ENCODE measurements at places on chromosomes 4 and X.

DNA sequence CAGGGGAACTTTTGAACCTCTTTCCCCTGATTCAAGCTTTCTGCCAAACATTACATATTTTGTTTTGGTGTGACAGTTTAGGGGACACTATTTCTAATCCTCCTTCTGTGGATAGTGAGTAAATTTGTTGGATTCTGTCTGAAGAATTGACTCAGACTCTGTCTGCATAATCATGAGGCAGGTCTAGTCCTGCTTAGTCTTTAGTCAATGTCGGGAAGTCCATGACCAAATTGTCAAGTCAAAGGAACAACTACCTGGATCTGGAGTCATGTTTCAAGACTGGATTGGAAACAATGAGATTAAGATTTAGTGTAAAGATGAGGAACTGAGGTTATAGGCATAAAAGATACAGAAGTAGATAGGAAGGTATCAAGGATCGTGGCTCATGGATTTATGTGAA is 100.9 kb downstream of the MAGEB17 start:
- no peak for DNase-seq

- no peak for DNase-seq
These were observed 4.6 kb upstream of the SERTM2 start for GRCh38 chrX:111506826-111507225.

DNA sequence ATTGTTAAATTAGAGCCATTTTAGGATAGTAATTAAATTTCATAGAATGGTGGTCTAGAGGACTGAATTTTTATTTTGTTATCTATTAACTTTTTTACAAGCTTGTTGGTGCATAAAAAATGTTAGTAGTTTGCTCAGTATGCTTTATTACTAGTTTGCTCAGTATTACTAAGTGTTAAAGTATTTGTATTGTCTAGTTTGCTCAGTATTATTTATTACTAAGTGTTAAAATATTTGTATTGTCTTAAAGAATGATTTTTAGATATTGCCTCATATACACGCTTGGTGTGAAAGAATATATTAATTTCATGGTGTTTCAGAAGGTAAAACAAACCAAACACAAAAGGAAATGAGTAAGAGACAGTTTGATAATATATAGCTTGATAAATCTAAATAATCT is 268.4 kb upstream of the MAGEB18 start:
- no peak for DNase-seq

- DNase-seq: no peak
These were observed 57.9 kb upstream of the TMPRSS11A start for GRCh38 chr4:68021185-68021584.

- DNase-seq: no peak
These were observed 138.5 kb downstream of the COL4A6 start for GRCh38 chrX:108299704-108300103.

All from stimulated activated CD8-positive, alpha-beta memory T cell treated with anti-CD3 and anti-CD28 coated beads, Interleukin-12 subunit alpha, Interleukin-12 subunit beta, amount 100 ng/mL, for 1 hour (primary cell).